ENCODE measurements at places on chromosomes 2 and 18.

DNA sequence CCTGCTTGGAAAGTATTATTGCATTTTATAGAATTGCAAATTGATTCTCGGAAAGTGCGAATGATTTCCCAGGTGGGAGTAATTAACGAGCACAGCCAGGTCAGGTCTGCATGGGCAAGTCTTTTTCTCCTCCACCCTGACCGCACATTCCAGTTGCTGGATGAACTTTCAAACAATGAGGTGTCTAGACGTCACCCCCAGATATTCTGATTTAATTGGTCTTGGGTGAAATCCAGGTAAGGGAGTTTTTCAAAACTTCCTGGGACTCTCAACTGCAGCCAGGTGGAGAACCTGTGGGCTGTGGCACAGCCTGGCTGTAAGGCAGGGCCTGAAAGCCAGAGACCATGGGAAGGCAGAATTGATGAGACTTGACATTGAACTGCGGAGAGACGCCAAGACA, 15.9 kb upstream of the RNF152 start:
- DNase-seq = no peak

GRCh38 chr2:88627856-88628570, 749 bp upstream of the EIF2AK3 start:
- peak; percentile 98 for DNase-seq

DNA sequence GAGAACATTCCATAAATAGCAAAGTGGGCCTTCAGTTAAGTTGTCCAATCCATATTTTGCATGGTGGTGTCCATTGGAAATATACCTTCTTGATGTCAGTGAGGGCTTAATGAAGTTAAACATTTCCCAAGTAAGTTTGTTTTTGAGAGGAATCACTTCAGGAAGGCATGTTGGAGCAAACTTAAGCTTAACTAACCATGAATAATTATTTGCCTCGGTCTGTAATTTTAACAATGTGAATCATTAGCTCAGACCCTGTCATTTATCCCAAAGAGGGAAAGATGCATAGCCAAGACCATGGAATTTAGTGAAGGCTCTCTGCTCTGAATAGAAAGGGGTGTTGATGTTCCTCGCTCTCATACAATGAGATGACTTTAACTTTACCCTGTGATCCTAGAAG, 47.4 kb downstream of the SPATS2L start:
- DNase-seq = no peak

DNA sequence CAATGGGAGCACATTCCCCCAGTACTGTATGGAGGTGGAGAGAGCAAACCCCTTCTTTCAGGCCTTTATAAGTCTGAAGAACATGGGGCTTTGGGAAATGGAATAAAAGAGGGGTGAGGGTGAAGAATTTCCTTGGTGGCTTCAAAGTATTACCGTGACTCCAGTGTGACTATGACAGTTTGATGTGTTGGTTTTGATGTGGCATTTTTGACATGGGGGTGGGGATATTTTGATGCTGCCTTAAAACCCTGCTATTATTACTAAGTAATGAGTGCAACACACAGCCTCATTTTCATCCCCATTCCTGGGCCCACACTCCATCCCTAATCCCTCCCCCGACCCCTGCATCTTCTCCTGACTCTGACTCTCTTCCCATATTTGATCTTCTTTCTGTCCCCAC, 23.6 kb downstream of the QPCT start:
- no peak for DNase-seq

- DNase-seq = peak; percentile 31
These were observed 3.7 kb upstream of the TMEM214 start for GRCh38 chr2:27029051-27029450.

- DNase-seq = no peak
These were observed 335.3 kb downstream of the DLGAP1 start for GRCh38 chr18:4119813-4120212.

- DNase-seq = no peak
These were observed 76.0 kb upstream of the STK17B start for GRCh38 chr2:196247114-196247975.

- DNase-seq = no peak
These were observed 174.5 kb upstream of the PKDCC start for GRCh38 chr2:41873102-41874031.
